Fibroblast of upper back skin (primary cell): ENCODE measurements at places on chromosomes 12 and 14.
A peak's percentile ranks its signal among the peaks of the same experiment; 100 is the strongest.

GRCh38 chr14:94181835-94182234, 7.7 kb downstream of the PPP4R4 start:
- DNase-seq = no peak

- DNase-seq = no peak
These were observed 206.2 kb downstream of the FSCB start for GRCh38 chr14:44300916-44301315.

DNA sequence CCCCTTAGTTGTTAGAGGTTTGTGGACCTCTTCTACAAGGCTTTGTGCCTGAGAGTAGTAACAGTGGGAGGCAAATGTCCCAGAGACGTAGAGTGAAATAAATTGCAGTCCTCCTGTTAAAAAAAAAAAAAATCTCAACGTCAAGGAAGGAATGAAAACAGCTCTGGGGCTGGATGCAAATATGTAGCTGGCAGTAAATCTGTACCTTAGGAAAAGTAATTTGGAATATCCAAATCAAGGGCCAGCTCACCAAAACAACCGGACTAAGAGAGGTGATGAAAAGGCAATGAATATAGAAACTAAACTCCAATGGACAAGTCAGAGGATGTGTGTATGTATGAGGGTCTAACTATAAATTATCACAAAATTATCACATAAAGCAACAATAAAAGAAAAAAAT, 27.0 kb downstream of the SINHCAF start:
- DNase-seq = no peak

DNA sequence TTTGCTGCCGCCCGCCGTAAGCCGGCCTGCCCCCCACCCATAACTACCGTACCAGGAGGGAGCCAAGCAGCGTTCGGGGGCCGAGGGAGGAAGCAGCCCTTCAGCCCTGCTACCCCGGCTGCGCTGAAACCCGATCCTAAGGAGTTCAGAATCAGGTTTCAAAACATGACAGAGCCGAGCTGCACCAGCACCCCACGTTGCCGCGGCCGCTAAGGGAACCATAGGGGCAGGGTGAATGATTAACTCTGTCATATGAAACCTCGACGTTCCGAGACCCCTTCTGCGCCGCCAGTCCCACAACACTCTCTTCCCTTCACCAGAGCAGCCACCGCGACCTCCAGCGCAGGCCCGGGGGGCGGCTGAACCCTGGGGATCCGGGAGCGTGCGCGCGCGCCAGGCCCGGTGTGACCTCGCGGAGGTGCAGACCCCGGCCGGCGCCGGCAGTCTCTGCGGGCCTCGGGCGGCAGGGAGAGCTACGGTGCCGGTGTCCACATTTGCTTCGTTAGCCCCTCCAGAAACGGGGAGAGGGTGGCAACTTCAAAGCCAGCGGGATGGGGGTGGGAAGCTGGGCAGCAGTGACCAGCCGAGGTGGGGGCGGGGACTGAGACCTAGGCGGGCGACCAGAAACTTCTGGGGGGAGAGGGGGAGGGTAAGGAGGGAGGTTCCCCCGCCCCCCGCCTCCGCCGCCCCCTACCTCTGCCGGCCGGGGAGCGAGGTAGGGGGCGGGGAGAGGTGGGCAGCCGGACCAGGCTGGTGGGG, 1.6 kb downstream of the SIX4 start:
- DNase-seq = peak; percentile 60

DNA sequence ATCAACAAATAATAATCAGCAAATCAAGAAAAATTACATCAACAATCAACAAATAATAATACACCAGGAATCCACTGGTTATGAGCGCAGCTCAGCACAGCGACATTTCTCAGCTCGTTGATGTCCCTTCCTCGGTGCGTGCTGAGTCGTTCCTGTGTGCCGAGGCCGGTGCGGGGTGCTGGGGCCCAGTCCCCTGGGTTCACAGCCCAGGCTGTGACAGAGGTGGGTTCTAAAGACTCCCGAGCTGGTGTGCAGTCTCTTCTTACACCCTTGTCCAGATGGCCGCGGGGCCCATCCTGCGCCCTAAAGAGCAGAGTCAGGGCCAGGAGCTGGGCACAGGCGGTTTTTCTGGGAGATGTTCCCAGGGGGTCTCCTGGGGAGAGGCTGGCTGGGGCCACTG, 26.9 kb upstream of the TRAF3 start:
- no peak for DNase-seq

GRCh38 chr14:90727082-90727481, 89.1 kb downstream of the TTC7B start:
- DNase-seq = no peak

DNA sequence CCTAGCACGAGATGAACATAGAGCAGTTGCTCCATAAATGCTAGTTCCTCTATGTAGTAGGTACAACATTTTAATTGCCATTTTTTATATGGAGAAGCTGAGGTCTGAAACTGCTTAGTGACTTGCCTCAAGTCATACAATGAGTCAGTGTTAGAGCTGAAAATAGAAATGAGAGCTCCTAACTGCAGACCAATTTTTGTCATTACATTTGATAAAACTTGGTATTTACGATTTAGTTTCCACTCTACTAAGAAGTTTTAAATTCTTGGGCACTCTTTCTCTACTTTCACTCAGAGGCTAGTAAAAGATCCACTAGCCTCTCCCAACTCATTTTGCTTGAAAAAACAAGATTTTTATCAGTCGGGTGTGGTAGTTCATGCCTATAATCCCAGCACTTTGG, 8.1 kb upstream of the TMED10 start:
- DNase-seq = peak; percentile 46

DNA sequence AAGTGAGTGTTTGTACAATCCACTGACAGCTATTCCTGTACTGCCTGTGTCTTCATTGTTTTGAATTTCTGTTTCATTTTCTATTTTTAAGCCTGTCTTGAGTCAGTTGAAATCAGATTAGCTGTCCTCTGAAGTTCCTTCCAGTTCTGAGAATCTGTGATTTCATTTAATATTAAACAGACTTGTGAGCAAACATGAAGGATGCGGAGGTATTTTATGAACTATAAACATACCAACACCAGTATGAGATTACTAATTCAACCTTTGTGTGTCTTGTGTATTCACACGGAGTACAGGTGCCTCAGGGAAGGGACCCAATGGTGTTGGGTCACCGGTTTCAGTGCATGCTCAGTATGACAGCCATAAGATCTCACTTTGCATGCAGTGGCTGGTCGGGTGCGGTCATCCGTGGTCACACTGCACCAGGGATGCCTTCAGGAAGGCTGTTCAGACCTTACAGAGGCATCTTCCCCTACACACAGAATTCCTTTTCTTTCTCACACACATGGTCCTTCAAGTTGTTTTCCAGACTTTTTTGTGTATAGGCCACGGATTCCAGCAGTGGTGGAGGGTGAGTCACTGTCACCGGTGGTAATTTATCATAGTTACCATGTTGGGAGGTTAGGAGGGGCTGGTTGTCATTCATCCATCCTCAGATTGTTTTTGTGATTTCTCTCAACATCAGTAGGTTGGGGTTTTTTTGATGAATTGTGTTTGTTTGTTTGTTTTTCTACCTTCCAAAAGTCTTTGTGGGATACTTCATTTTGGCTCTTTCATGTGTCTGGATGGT, 103.0 kb upstream of the SFSWAP start:
- no peak for DNase-seq

DNA sequence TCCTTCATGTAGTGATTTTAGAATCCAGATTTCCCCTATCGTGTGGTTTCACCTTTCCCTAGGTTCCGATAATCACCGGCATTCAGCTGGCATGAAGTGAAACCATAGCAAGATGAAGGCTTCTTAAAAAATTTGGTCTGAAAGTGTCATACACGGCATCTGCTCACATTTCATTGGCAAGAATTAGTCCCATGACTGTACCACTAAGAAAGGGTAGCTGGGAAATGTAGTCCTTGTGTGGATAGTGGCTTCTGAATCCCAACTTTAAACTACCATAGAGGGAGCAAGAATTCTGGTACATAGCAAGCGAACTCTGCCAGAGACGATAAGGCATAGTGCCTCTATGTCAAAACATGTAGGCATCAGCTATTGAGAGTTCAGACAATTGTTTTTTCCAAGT, 360.1 kb upstream of the TBX3 start:
- DNase-seq = no peak

- DNase-seq = no peak
These were observed 33.0 kb upstream of the CFAP54 start for GRCh38 chr12:96456265-96456974.

DNA sequence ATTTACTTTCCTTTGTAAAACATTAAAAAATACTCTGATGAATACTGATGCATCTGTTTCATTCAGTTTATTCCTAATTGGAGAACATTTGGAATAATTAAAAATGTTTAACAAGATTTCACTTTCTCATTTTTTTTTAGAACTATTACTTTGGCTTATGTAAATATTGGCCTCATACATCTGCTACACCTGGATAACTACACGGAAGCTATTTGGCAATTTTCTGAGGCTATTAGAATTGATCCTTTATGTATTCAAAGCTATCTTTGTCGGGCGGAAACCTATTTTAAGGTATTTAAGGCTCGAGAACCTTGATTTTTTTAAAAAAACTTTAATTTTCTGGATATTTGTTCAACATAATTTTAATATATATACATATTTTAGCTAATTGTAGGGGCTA, 196.7 kb downstream of the TTC6 start:
- DNase-seq = no peak

DNA sequence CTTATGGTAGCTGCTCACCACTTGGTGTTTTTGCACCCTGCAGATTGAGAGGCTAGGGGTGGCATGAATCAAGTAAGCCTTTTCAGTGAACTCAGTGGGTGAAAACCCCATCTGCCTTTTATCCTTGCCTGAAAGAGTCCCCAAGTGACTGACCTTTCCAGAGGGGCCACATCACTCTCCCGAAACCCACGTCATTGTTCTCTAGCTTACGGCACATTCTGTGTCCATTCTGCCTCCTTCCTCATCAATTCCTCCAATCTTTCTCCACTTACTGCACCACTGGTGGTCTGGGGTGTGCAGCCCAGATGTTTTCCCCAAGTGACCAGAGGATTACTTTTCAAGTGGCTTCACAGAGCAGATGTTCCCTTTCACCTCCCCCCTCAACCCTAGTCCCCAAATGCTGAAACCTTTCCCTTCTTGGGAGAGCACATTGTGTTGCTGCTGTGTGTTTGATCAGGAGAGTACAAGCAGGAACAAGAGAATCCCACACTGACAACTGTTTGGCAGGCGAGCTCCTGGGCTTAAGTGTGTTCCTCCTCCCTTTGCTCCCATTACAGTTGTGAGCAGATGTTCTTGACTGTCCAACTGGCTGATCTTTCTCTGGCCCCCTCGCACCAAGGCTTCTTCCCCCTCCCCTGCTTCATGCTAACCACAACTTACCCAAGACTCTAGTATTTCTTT, 138.0 kb upstream of the IGF1 start:
- DNase-seq = no peak

GRCh38 chr12:63304887-63305316, 153.9 kb upstream of the AVPR1A start:
- peak; percentile 58 for DNase-seq

GRCh38 chr14:54664961-54665360, 98.0 kb downstream of the SAMD4A start:
- DNase-seq = no peak

DNA sequence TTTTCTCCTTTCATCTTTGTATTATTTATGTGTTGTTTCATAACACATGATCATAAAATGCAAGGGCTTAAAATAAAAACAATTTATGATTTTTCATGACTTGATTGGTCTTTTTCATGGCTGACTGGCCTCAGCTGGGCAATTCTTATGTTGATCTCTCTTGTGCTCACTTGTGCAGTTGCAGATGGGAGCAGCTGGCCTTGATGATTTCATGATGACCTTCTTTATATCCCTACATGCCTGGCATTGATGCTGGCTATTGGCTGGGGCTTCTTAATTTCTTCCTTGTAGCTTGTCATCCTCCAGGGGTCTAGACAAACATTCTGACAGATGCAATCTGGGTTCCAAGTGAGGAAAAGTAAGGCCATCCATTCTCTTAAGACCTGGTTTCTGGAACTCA, 1832.8 kb upstream of the FLRT2 start:
- no peak for DNase-seq

GRCh38 chr12:109861689-109862314, 18.5 kb downstream of the GLTP start:
- no peak for DNase-seq

DNA sequence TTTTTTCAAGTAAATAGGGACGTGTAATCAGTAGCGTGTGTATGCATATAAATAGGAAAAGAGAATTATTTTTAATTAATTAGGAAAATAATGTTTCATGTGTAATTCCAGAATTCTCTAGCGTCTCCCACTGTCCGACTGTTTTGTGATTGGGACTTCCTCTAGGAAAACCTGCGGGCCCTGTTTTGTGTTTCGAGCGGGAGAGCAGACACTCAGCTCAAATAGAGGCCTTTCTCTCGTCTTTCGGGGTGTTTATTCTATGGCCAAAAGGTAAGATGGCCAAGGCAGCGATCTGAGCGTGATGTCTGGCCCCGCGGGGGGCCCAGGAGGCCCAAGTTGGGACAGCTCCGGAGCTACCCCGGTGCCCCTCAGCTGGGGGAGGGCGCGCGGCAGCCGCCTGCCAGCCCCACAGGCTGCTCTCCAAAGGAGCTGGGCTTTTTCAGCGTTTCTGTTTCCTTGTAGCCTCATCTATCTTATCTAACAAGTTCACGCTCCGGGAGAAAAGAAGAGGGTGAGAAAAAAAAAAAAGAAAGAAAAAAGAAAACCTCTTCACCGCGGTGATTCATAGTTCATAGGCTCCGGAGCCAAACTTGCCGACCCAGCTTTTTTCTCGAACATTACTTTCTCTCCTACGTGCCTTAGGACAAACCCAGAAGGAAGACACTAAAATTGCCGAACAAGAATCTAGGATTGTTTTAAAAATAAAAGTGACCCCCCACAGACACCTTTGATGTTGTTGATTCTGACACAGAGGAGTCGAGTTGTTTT, 7.5 kb upstream of the FOXG1 start:
- DNase-seq = no peak

GRCh38 chr12:122726080-122726558, 4.5 kb downstream of the HCAR1 start:
- no peak for DNase-seq

- no peak for DNase-seq
These were observed 15.1 kb upstream of the DRAM1 start for GRCh38 chr12:101862245-101862644.

DNA sequence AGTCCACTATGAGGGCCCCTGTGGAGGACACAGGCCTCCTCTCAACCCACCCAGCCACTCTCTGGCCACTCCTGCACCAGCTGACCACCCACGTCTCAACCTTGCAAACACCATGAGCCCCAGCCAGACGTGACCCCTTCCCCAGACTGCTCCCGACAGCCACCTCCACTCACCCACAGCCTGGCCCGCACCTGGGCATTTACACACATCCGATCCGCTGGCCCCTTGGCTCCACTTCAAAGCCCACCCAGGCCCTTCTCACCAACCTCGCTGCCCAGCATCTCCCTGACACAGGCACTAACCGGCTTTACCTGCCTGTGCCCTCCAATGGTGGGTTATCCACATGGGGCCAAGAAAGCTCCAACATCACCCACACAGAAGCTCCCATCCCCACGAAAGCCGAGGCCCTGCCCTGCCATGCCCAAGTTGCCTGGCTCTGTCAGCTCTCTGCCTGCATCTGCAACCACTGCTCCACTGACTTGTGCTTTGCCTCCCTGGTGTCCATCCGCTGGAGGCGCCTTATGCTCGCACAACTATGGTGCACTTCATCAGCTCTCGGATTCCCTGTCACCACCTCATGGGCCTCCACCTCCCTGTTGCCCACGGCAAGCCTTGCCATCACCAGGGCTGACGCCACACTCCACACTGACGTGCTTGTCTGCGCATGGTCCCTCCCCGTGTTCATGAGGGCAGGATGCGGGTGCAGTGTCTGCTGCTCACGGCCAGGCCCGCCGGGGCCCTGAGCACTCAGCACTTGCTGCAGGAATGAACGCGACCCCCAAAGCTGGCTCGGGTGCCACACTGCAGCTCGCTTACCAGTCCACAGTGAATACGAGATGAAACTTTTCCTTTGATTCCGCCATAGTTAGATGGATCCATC, 16.7 kb downstream of the P2RX2 start:
- DNase-seq = no peak
